Common myeloid progenitor, CD34-positive (primary cell): ENCODE measurements at places on chromosomes 2 and 18.

GRCh38 chr2:3427272-3427671, 47.8 kb downstream of the TRAPPC12 start:
- DNase-seq, result no peak

DNA sequence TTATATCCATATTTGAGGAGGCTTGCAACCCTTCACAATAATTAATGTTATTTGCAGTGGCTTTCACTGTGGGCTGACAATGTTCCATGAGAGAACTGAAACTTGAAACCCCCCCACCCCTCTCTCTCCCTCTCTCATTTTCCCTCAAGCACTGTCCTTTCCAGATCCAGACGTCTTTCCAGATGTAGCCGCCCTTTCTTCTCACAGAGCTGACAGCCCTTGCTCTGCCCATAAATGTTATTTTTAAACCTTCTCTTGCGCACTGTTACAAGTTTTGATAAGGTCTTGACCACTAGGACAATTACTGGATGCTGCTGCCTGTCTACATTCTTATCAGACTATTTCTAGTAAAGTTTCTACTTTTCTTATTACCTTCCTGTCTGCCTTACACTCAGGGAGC, 91.4 kb upstream of the LINC00305 start:
- no peak for DNase-seq

DNA sequence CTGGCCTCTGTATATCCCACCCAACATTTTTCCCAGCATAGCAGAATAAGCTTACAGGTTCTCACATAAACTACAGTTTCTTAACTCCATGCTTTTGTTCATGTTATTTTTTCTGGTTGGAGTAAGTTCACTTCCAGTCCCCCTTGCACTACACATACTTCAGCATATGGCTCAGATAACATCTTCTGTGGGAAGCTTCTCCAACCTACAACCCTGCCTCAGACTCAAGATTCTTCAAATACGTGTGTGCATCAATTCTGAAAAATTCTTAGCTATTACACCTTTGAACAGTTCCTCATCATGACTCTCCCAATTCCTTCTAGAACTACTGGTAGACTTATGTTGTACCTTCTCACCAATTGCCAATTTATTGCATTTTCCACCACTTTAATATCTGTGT, 7.5 kb upstream of the CPLX4 start:
- no peak for DNase-seq

DNA sequence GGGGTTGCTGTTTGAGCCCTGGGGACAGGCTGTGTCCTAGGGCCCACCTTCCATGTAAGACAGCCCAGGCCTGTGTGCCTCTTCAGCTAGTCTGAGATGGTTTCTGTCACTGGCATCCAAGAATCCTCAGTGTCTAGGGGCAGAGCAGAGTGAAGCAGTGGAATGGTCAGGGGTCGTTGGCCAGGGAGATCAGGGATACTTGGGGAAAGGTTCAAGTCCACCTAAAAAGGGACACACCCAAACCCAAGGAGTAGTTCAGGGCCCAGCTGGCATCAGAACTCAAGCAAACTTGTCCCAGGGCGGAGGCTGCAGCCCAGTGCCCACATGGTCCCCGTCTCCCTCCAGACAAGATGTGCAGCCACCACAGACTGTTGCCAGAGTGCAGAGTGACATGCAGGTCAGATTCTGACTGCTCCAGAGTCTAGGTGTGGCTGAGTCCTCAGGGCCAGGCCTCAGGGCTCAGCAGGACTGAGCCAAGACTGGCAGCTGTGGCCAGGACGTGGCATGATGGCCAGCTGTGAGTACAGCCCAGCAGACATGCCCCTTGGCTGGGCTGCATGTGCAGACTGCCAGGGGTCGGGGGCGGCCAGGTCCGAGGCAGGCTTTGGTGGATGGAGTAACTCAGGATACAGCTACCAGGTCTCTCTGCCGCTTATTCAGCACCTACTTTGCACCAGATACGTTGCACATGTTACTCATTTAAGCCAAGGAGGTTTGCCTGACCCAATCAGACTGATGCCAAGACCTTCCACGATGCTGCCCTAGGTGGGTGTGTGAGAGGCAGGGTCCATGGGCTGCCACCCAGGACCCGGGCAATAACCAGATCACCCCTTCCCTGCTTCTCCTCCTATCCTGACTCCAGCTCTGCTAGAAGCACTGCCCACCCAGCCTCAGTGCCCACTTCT, 146.6 kb downstream of the SMAD7 start:
- no peak for DNase-seq

GRCh38 chr2:237558961-237559641, 7.3 kb upstream of the PRLH start:
- no peak for DNase-seq

- DNase-seq, result no peak
These were observed 74.4 kb downstream of the SOX11 start for GRCh38 chr2:5766561-5766960.
